ENCODE measurements at places on chromosomes 16 and 17.

- peak; percentile 62 for DNase-seq
These were observed 217.3 kb downstream of the RBFOX3 start for GRCh38 chr17:79393358-79394052.

- DNase-seq: no peak
These were observed 262.9 kb downstream of the PARN start for GRCh38 chr16:14366974-14367707.

DNA sequence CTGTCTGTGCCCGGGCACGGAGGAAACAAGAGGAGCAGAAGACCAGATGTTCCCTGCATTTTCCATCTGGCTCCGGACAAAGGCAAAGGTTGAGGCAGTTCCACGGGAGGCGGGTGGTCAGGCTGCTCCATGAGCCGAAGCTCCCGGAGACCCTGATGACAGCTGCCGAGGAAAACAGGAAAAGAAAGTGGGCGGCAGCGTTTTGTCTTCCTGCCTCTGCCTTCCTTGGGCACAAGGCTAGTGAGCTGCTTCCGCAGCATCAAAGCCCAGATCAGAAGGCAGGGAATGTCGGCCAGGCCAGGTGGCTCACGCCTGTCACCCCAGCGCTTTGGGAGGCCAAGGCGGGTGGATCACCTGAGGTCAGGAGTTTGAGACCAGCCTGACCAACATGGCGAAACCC, 16.2 kb downstream of the SLC43A2 start:
- no peak for DNase-seq

- DNase-seq: peak; percentile 98
These were observed 426.0 kb upstream of the CDH11 start for GRCh38 chr16:65547772-65548446.

DNA sequence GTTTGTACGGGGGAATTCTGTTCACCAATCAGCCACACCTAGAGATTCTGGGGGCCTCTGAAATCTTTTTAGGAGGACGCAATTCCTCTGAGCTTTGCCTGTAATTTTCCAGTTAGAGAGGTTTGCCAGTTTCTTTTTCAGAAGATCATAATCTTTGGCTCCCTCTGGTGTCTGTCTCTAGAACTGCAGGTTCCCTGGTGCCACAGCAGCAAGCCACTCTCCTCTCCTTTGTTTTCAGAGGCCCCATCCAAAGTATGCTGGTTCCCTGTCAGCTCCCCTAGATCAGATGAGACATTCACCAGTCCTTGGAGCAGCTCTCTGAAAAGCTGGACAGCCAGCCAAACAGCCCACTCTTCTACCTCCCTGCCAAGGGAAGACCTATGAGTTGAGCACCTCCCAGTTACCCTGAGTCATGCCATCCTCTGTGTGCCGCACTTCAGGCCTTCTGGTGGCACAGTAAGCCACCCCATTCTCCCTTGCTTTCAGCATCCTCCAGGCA, 36.1 kb downstream of the RNF112 start:
- peak; percentile 91 for DNase-seq

- no peak for DNase-seq
These were observed 1.6 kb downstream of the KCNH4 start for GRCh38 chr17:42179335-42179734.

DNA sequence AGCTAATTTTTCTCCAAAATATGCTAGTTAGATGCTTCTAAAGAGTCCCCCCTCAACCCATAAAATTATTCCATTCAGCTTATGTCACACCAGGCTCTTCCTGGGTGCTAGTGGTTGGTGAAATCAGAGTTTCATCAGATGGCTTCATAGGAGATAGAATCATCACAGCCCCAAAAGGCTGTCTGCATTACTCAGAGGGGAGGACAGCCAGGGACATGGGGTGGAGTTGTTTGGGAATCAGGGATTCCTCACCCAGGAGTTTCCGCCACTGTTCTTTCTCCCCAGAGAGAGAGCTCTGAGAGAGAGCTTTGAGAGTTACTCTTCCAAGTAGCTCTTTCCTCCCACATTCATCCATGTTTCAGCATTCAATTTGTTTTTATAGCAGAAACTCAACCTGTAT, 288 bp upstream of the KRT34 start:
- DNase-seq: peak; percentile 31

DNA sequence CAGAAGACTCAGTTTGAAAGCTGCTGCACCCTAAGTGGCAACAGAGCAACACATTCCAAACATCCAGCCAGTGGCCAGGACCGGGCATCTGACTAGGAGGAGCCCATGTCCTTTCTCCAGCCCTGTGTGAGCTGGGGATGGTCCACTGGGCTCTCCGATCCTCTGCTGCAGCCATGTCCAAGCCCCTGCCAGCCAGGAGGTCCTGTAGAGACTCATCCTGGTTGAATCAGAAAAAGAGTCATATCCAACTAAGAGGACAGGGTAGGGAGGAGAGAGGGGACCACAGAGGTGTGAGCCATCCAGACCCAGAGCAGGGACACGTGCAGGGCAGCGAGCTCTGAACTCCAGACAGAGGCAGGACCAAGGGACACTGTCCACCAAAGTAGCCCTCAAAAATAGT, 163.0 kb upstream of the CDH5 start:
- no peak for DNase-seq

GRCh38 chr16:75088216-75088615, 28.4 kb downstream of the LDHD start:
- DNase-seq: peak; percentile 31

DNA sequence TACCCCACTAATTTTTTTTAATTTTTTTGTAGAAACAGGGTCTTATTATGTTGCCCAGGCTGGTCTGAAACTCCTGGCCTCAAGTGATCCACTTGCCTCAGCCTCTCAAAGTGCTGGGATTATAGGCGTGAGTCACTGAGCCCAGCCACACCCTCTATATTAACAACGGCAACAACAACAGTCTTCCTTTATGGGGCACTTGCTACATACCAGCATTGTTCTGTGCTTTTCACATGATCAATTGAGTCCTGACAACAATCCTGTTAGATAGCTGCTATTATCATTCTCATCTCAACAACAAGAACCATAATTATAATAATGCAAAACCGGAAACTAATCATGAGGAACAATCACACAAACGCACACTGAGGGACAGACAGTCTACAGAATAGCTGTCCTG, 12.6 kb upstream of the ARL5C start:
- DNase-seq: peak; percentile 56

DNA sequence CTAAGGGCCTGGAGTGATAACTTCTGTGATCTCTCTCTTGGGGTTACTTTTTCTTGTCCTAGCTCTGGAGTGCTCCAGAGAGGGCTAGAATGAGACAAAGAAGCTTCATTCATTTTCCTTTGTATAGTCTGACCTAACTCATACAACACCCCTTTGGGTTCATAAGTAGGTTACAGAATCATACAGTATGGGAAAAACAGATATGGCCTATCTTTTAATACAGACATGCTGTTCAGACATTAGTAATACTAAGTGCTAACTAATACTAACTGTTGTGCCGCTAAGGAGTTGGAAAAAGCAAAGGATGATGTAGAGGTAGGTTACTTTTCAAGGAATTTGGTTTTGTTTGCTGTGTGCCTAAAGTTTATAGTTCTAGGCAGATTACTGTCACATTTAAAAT, 84.7 kb downstream of the NLK start:
- no peak for DNase-seq

DNA sequence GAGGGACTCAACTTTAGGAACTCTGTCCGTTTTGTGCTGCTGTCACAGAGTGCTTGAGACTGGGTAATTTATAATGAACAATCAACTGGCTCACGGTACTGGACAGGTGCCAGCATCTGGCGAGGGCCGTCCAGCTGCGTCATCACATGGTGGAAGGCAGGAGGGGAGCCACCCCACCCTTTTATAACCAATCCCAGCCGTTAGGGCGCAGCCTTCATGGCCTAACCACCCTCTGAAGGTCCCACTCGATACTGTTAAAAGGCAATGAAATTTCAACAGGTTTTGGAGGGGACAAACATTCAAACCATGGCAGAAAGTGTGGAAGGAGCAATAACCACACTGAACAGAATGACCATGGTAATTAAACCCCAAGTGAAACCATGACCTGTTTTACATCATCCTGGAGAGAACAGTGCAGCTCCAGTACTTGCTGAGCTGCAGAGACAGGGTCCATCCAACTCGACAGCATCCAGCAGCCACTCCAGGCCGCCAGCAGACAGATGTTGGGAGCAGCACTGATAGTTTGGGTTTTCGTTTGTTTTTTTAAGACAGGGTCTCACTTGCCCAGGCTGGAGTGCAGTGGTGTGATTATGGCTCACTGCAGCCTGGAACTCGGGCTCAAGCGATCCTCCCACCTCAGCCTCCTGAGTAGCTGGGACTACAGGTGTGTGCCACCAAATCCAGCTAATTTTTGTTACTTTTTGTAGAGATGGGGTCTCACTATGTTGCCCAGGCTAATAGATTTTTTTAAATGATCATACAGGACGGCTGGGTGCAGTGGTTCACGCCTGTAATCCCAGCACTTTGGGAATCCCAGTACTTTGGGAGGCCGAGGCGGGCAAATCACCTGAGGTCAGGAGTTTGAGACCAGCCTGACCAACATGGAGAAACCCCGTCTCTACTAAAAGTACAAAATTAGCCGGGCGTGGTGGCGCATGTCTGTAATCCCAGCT, 11.0 kb downstream of the CHMP6 start:
- DNase-seq: peak; percentile 85

GRCh38 chr17:69057280-69057679, 3.4 kb downstream of the ABCA9 start:
- no peak for DNase-seq

DNA sequence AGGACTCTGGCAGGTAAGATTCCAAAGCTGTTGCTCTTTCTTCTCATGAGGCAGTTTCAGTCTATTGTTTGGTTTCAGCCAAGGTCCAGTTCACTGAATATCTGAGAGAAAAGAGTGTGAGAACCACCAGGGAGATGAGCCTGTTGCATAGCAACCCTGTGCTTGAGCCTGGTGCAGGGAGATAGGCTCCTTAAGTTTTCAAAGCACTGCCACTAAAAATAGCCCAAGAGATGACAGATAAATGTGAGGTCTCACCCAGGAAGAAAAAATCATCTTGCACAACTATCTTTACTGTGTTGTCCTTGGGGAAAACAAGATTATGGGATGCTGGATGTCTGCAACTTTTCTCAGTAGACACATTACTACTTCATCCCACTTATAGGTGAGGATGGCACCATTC, 26.2 kb upstream of the NUDT7 start:
- no peak for DNase-seq

- DNase-seq: no peak
These were observed 1.5 kb downstream of the ABCC1 start for GRCh38 chr16:15950869-15951268.

DNA sequence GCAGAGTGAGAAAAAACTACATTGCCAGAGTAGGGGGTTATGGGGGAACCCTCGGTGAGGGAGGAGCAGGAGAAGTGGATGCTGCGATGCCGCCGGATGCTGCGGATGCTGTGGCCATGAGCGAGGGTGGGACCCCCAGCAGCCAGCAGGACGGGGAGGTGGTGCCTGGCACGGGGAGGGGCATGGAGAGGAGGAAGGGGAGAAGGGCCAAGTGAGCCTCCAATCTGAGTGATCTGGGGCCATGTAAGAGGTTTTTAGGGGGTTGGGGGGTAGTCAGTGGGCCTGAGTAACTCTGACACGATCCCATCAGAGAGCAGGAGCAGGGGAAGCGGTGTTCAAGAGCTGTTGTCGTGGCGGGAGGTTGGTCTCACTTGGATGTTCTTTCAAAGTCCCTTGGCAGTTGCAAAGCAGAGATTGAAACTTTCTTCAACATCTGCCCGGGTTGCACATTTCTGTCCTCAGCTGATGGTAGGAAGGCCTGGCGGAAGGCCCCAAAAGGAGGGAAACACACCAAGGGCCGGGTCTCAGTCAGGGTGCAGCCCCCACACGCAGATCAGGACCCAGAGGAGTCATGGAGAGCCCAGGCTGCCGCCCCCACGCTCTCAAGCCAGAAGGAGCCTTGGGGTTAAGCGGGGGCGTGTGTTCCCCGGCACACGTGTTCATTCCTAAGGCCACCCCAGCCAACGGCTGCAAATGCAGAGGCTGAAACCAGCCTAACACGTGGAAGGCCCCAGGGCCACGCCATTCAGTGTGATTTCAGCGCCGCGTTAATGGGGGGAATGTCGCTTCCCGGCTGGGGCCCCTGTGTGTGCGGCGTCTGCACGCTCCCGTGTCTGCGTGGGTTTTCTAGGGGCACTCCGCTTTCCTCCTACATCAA, 81.7 kb downstream of the ZDHHC7 start:
- no peak for DNase-seq

DNA sequence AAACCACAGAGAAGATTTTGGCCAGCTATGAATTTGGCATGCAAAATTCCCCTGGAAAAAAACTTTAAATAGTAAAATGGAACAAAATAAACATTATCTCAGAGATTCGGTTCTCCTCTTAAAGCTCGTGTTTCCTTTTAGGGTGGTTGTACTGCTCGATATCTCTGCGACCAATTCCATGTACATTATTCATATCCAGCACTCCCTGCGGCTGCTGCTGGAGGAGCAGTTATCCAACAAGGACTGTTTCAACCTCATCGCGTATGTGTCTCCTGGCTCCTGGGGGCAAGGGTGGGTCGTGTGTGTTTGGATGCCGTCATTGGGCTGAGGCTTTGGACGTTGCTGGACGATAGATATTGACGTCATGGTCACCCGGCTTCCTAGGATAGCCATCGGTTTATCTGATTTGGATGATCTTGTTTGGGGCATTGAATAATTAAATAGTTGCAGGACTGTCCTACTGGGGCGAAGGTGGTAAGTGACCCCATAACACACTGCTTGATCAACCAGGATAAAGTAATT, 33.8 kb downstream of the VWA3A start:
- peak; percentile 22 for DNase-seq

DNA sequence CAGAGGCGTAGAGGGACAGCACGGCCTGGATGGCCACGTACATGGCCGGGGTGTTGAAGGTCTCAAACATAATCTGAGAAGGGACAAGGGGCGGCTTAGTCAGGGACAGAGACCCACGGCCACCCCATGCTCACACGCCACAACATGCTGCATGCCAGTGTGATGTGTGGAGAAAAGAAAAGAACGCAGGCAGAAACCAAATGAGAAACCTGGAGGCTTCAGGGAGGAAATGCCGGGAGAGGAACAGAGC, 1.1 kb downstream of the ACTG1 start:
- DNase-seq: peak; percentile 56

- no peak for DNase-seq
These were observed 174.9 kb downstream of the SEC14L1 start for GRCh38 chr17:77315551-77316190.

- no peak for DNase-seq
These were observed 4.3 kb downstream of the ALDOA start for GRCh38 chr16:30069611-30070462.

GRCh38 chr17:28390141-28390540, 15.9 kb downstream of the SLC46A1 start:
- DNase-seq: no peak

All from fibroblast of the aortic adventitia (primary cell).